ENCODE measurements at places on chromosomes 16 and 17.

DNA sequence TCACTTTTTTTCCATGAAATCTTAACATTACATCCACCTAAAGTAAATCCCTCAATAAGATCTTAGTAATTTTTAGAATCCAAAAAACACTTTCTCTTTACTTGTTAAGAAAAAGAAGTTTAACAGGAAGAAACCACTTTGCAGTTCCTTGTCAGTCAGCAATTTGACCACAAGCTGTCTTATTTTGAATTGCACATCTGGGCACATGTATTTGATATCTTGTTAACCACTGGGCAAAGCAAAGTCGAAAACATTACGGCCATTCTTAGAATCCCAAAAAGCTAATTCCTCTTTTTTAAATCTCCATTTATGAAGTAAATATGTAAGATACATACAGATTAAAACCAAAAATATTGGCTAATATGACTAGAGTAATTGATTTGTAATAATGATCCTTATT lies 1.1 kb downstream of the ABCA10 start:
- DNase-seq, result no peak

DNA sequence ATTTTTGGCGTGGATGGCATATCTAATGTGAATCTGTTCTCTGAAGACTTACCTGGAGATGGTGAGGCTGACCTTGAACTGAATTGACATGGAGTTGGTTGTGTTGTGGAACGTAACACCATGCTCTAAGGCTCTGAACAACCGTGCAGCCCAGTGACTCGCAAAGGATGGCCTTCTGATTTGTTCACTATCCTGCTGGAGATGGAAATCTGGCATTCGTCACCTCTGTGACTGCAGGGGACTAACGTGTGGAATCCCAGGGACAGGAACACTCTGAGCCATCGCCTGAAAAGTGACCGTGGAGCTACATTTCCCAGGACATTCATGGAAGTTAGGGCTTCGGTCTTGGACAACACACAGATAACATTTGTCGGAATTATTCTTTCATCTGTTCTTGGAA lies 61.1 kb downstream of the BANP start:
- no peak for DNase-seq

DNA sequence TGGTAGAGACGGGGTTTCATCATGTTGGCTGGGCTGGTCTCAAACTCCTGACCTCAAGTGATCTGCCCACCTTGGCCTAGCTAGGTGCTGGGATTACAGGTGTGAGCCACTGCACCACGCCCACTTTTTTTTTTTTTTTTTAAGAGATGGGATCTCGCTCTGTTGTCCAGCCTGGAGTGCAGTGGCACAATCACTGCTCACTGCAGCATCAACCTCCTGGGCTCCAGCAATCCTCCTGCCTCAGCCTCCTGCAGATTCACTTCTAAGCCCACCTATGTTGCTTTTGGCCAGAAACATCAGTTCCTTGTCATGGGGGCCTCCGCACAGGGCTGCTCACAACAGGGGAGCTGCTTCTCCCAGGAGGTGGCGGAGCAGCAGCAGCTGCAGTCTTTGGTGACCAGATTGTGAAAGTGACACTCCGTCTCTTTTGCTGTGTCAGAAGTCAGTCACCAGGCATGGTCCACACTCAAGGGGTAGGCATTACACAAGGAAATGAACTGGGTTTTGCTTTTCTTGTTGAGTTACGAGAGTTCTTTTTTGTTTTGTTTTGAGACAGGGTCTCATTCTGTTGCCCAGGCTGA lies 4.5 kb upstream of the NME4 start:
- DNase-seq, result no peak

DNA sequence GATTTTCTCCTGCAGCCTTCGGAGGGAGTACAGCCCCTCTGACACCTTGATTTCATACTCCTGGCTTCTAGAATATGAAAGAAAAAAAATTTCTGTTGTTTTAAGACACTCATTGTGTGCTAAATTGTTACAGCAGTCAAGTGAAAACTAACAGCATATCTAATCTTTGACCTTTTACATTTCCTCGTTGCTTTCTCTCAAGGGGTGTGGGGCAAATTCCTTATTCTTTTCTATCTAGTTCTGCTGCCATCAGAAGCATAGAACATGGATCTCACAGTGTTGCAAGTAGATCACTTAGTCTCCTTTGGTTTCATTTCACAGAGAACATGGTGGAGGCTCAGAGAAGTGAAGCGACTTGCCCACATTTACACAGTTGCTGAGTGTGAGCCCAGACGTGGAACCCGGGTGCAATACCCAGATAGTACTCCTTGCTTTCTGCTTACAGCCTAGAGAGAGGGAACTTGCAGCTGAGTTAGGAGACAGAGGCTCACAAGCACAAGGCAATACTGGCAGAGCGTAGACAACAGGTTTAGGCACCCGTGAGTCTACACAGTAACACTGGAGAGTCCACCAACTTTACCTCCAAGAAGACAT lies 28.7 kb upstream of the MMD start:
- DNase-seq, result no peak

DNA sequence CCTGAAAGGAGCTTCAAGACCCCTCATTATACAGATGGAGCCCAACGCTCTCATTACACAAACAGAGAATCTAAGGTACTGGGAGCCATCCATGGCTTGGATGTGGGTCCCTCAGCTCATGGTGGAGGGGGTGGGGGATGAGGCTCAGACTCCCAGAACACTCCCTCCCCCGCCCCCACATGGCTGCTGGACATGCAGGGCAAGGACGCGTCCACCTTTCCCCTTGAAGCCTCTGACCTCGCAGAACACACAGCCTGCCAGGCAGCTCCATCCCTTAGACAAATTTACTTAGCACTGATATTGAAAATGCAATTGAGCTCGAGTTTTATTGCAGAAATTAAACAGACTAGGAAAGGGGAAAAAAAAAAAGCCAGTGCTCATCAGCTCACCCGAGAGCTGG lies 203.9 kb downstream of the ZNF423 start:
- no peak for DNase-seq

GRCh38 chr17:63682441-63682840 lies 17.5 kb downstream of the LIMD2 start:
- DNase-seq, result no peak

DNA sequence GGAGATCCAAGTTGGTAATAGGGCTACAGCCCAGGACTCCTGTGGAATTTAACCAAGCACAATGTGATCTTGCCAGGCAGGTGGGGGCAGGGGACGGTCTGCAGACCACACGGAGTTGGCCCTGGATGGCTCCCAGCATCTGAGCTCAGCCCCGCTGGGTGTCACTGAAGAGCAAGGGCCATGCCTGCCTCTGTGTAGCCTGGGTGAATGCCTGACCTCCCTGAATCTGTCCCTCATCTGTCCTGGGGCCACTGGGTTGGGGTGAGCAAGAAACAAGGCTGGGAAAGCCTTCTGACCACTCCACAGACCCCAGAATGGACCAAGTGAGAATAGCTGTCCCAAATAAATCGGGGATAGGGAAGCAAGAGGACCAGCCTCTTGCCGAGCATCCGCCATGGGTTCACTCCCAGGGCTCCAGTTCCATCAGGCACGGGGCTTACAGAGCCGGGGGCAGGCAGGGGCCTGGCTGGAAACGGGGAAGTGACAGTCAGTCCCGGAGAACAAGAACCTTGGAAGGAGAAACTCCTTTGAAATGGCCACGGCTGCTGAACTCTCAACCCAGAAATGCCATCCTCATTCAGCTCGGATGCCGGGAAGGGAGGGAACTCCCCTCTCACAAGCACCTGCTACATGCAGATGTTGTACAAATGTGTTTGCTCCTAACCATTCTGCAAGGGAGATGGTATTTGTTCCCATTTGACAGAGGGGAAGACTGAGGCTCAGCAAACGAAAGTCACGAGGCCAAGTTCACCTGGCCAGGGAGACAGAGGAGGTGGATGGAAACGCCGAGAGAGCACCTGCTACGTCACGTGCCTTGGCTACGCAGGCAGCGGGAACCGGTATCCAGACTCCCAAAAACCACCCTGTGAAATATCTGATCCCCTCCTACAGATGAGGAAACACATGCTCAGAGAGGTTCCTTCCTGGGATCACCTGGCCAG lies 50.0 kb downstream of the RMI2 start:
- no peak for DNase-seq

- DNase-seq, result no peak
Observed at GRCh38 chr17:50051082-50051576, 4.8 kb upstream of the ITGA3 start.

- no peak for DNase-seq
Observed at GRCh38 chr16:49017501-49017900, 264.1 kb downstream of the CBLN1 start.

All from cerebellar nuclear complex (tissue), 1 donor.